Ovary (tissue), 10 donors: ENCODE measurements at places on chromosomes 13 and 19. TPM values are rescaled to one million over a fixed set of nuclear protein-coding genes. Genes with fewer than 3 reads are reported as not detected.

Gene CYP4F12
- total RNA-seq, result 9.4 TPM

Gene RDH8
- not detected for total RNA-seq

Gene MTUS2
- total RNA-seq, result 4.8 TPM

Gene ZIC2
- total RNA-seq, result 0.36 TPM

Gene TSPAN16
- not detected for total RNA-seq

Gene BCL2L12
- total RNA-seq, result 18.4 TPM

Gene KLC3
- not detected for total RNA-seq

Gene RGS9BP
- total RNA-seq, result not detected

Gene NKG7
- total RNA-seq, result 1.3 TPM

Gene ZNF578
- total RNA-seq, result 7.0 TPM

Gene IRGC
- not detected for total RNA-seq

Gene IGFL4
- not detected for total RNA-seq

DNA sequence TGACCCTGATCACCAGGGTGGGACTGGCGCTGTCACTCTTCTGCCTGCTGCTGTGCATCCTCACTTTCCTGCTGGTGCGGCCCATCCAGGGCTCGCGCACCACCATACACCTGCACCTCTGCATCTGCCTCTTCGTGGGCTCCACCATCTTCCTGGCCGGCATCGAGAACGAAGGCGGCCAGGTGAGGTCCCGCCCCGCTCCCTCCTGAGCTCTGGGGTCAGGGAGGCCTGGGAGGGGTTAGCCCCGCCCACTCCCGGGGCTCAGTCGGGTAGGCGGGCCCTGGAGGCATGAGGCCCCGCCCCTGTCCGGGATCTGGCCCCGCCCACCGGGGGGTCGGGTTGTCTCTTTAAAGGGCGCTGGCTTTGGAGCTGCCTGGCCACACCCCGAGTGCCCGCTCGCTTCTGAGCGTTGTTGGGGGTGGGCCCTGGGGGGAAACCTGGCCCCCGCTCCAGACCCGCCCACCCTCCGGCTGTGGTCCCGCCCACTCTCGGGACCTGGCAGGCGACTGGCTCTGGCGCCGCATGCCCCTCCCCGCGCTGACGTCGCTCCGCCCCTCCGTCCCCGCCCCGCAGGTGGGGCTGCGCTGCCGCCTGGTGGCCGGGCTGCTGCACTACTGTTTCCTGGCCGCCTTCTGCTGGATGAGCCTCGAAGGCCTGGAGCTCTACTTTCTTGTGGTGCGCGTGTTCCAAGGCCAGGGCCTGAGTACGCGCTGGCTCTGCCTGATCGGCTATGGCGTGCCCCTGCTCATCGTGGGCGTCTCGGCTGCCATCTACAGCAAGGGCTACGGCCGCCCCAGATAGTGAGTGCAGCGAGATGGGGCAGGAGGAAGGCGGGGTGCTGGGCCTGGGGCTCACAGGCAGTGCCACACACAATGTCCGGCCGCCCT is 13.1 kb downstream of the DDX39A start:
- DNase-seq, result peak; percentile 88

GRCh38 chr19:34142440-34142839 is 29.9 kb upstream of the LSM14A start:
- no peak for DNase-seq

DNA sequence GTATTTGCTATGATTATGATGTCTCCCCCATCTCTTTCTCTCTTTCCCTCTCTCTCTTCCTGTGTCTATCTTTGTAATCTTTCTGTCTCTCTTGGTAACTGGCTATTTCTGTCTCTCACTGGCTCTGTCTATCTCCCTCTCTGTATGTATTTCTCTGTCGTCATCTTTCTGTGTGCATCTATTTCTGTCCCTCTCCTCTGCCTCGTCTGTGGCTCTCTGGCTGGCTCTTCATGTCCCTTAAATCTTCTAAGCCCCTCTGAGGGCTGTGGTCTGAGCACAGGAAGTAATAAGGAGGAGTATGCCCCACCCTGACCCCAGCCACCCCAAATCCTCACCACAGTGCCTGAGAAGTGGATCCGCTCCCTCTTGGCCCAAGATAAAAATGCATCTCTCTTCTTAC is 104.4 kb downstream of the DNAJC15 start:
- DNase-seq, result no peak

DNA sequence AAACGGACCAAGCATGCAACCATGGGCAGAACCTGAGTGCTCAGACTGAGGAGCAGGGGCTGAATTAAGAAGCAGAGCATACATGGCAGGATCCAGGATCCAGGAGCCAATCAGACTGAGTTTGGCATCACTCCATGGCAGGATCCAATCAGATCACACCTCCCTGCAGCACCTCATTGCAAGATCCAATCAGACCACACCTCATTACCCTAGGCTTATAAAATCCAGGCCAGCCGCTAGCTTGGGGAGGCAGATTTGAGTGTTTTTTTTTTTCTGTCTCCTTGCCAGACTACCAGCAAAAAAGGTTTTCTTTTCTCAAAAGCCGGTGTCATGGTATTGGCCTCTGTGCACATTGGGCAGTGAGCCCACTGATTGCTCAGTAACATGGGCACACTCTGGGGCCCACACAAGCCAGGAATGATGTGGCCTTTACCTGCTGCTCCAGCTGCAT is 127.9 kb upstream of the GJB6 start:
- DNase-seq, result no peak

DNA sequence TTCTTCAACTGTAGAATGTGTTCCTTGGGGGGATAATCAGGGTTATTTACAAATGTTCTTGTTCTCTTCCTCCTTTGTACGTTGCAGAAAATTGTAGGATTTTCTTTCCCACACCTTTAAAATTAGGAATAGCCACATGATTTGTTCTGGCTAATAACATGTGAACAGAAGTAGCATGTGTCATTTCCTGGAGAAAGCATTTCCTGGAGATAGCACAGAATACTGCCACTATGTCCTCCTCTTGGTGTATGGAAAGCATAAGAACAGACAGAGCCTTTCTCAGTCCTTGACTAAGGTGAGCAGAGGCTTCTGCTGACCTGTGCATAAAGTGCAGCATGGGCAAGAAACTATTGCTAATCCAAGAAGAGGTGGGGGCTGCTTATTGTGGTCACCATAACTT is 101.8 kb downstream of the FAM216B start:
- no peak for DNase-seq

DNA sequence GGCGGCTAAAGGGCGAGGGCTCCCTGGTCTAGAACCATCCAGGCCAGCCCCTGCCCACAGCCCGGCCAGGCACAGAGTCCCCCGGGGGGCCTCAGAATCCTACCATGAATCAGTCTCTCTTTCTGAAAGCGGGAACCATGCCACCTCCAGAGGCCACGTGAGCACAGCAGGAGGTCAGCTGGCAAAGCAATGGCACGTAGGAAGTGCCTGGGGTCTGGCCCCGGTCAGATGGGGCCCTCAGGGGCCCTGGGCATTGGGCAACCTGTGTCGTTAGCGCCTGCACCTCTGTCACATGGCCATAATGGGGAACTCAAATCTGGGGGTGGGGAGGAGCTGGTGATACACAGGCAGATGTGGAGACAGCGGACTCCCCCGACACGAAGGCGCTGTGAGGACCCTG is 8.8 kb downstream of the MFSD12 start:
- no peak for DNase-seq

- DNase-seq, result no peak
These were observed 572 bp upstream of the FKBP8 start for GRCh38 chr19:18543814-18544475.

DNA sequence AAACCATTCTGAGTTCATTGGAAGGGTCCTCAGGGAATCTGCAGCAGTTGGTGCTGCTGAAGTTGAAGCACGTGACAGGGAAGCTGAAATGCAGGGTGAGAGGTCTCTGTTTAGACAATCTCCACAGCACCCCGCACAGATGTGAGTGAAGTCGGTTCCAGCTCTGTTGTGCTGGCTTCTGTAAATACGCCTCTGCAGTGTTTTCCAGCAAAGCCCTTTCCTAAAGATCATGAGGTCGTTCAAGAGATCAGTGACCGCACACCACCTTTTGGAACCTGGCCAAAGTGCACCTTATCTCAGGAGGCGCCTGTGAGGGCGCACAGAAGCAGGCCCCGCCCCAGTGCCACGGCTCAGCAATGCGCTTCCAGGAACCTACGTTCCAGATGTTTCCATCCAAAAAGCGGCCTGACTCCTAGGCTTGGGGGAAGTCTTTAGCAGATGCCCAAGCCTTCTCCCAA is 10.8 kb downstream of the CUL4A start:
- no peak for DNase-seq
